Colonic mucosa (tissue), 4 donors: ENCODE measurements at places on chromosomes 2 and 18. TPM values are rescaled to one million over a fixed set of nuclear protein-coding genes. Genes with fewer than 3 reads are reported as not detected.

GRCh38 chr2:174581491-174581890, 16.1 kb downstream of the WIPF1 start:
- H3K4me3 ChIP-seq = no peak overlapping the region
- no peaks in the 10 kb centered on the region for H3K36me3 ChIP-seq
- no peaks in the 10 kb centered on the region for H3K27me3 ChIP-seq
- H3K4me1 ChIP-seq = no peaks in the 10 kb centered on the region

DNA sequence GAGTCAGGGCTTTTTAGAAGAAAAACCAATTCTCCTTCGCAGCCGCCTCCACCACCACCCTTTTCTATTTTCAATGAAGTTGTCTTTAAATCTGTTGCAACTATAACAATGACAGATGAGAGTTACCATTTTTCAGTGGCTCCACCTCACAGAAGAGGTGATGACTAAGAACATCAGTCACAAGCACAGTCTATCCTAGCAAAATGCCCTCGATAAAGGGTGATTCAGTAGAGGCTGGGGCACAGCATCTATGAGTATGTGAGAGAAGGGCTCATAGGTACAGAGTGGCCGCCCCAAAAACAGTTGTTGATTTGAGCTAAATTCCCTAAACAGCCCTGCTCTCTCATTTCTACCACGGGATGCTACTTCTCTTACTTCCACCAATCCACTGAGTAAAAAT, 310.8 kb upstream of the MGAT5 start:
- no peak overlapping the region for H3K27ac ChIP-seq
- H3K36me3 ChIP-seq = no peaks in the 10 kb centered on the region
- H3K4me3 ChIP-seq = no peak overlapping the region
- no peaks in the 10 kb centered on the region for H3K27me3 ChIP-seq
- H3K4me1 ChIP-seq = no peaks in the 10 kb centered on the region

DNA sequence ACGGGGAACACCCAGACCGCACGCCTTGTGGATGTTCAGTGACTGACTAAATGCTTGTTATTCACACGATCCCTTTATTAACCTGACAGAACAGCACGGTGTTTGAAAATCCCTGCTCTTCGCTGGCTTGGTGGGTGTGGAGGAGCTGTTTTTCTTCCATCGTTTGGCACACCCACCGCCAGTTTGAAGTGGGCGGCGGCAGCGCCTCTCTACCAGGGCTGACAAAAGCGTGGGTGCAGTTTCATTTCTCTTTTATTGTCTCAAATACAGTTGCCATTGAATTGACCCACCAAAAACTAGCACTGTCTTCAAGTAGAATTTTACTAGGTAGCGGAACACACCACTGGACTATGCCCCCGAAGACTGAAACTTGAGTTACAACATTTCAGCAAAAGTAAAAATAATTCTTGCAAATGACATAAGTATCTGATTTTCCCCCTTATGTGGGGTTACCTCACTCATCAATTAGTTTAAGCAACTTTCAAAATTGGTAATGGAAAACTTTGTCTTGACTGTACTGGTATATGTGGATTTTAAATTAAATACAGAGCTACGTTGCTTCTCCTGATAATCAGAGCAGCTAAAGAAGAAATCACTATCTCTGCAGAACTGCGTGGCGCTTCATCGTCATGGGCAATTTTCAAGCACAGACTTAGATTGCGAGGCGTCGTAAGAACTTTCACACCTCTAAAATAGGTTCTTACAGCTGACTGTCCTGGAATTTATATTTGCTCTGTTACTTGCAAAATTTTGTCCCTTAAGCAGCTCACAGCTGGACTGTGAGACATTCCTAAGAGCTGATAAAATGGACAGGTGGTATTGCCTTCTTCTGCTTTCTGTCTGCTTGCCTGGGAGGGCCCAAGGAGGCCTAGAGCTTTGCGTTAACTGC, 60.9 kb downstream of the LDLRAD4 start:
- no peak overlapping the region for H3K4me3 ChIP-seq
- no peak overlapping the region for H3K27ac ChIP-seq
- H3K4me1 ChIP-seq = no peaks in the 10 kb centered on the region
- no peaks in the 10 kb centered on the region for H3K27me3 ChIP-seq
- no peak for DNase-seq
- H3K36me3 ChIP-seq = no peaks in the 10 kb centered on the region

The RAPGEF4 gene
- total RNA-seq = 1.5 TPM

The PRKCE gene
- 25.8 TPM for total RNA-seq
